ENCODE measurements at places on chromosomes 3 and 15. TPM values are rescaled to one million over a fixed set of nuclear protein-coding genes. Genes with fewer than 3 reads are reported as not detected.
A peak's percentile ranks its signal among the peaks of the same experiment; 100 is the strongest.

GRCh38 chr3:142057331-142057725 is 92.0 kb downstream of the TFDP2 start:
- H3K27me3 ChIP-seq = no peaks in the 10 kb centered on the region
- peaks cover 7% of the 10 kb centered on the region for H3K4me1 ChIP-seq
- H3K36me3 ChIP-seq = peaks cover 8% of the 10 kb centered on the region
- H3K4me3 ChIP-seq = no peak overlapping the region

PATL2 gene
- not detected for total RNA-seq

DNA sequence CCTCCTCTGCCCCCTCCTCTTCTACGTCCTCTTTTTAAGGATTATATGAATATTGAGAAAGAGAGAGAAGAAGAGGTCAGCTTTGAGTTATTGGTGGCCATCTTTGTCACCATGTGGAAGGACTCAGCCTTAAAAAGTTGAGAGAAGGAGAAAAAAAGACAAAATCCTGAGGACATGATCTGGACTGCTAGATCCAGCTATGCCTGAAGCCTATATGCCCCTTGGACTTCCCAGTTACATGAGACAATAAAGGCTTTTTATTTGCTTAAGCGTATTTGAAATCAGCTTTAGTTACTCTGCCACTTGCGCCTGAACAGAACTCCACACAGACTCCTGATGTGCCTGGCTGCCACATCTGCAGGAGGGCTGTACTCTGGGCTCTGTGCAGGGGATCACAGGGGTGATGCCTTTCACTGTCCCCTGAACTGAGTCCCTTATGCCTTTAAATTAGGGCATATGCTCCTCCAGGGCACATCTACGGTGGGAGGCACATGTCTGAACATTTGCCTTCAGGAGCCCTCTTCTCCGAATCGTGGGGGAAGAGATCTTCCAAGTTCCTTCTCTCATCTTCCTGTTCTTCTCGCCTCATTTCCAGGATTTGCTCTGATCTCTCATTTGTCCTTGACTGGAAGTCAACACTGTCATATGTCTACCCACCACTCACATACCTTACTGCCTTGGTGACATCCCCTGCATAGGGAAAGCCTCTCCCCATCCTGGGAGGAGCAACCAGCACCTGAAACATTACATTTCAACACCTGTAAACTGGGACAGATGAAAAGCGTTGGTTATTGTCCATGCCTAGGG is 14.0 kb upstream of the PLA2G4E start:
- peaks cover 10% of the 10 kb centered on the region for H3K4me1 ChIP-seq
- H3K27me3 ChIP-seq = peaks cover 15% of the 10 kb centered on the region
- DNase-seq = no peak
- H3K27ac ChIP-seq = no peak overlapping the region

GRCh38 chr3:79258479-79258878 is 509.3 kb downstream of the ROBO1 start:
- DNase-seq = no peak
- no peaks in the 10 kb centered on the region for H3K36me3 ChIP-seq
- H3K4me1 ChIP-seq = no peaks in the 10 kb centered on the region
- no peak overlapping the region for H3K4me3 ChIP-seq
- H3K27ac ChIP-seq = no peak overlapping the region

GRCh38 chr3:23991306-23991682 is 46.2 kb downstream of the NR1D2 start:
- no peaks in the 10 kb centered on the region for H3K27me3 ChIP-seq
- H3K27ac ChIP-seq = no peak overlapping the region
- peaks cover 19% of the 10 kb centered on the region for H3K4me1 ChIP-seq
- no peaks in the 10 kb centered on the region for H3K36me3 ChIP-seq
- H3K4me3 ChIP-seq = no peak overlapping the region
- no peak for DNase-seq

CA12 gene
- 16.6 TPM for total RNA-seq

CAMK2N2 gene
- total RNA-seq = 4.4 TPM

GRCh38 chr3:197368330-197368729 is 69.9 kb upstream of the DLG1 start:
- no peak for DNase-seq
- H3K27ac ChIP-seq = no peak overlapping the region
- H3K4me1 ChIP-seq = peaks cover 76% of the 10 kb centered on the region
- peaks cover 6% of the 10 kb centered on the region for H3K27me3 ChIP-seq
- no peak overlapping the region for H3K4me3 ChIP-seq

- H3K36me3 ChIP-seq = no peaks in the 10 kb centered on the region
- peaks cover 41% of the 10 kb centered on the region for H3K4me1 ChIP-seq
Observed at GRCh38 chr3:76043746-76044145, 258.4 kb upstream of the ZNF717 start.

DNA sequence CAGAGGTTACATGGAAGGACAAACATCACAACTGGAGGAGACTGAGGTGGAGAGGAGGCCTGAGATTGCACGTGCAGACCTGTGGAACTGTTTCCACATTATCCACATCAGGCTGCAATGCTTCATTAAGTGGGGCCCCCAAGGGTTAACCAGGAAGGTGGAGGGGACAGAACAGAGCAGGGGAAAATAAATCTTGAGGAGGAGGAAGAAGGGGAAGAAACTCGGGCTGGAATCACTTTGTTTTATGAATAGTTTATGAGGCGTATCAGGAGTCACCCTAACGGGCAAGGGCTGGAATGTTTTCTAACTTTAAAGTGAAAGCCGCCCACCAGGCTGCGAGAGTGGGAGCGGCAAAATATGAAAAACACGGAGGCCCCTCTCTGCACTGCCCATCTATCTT is 154.9 kb downstream of the WNT5A start:
- H3K4me3 ChIP-seq = no peak overlapping the region

- no peak for DNase-seq
- H3K36me3 ChIP-seq = no peaks in the 10 kb centered on the region
- H3K4me1 ChIP-seq = no peaks in the 10 kb centered on the region
- 0 out of 2 replicates have a peak, but pooled peaks cover 1% of the 10 kb centered on the region for H3K27me3 ChIP-seq
- H3K27ac ChIP-seq = no peak overlapping the region
Observed at GRCh38 chr3:137163241-137163871, 205.6 kb downstream of the IL20RB start.

DNA sequence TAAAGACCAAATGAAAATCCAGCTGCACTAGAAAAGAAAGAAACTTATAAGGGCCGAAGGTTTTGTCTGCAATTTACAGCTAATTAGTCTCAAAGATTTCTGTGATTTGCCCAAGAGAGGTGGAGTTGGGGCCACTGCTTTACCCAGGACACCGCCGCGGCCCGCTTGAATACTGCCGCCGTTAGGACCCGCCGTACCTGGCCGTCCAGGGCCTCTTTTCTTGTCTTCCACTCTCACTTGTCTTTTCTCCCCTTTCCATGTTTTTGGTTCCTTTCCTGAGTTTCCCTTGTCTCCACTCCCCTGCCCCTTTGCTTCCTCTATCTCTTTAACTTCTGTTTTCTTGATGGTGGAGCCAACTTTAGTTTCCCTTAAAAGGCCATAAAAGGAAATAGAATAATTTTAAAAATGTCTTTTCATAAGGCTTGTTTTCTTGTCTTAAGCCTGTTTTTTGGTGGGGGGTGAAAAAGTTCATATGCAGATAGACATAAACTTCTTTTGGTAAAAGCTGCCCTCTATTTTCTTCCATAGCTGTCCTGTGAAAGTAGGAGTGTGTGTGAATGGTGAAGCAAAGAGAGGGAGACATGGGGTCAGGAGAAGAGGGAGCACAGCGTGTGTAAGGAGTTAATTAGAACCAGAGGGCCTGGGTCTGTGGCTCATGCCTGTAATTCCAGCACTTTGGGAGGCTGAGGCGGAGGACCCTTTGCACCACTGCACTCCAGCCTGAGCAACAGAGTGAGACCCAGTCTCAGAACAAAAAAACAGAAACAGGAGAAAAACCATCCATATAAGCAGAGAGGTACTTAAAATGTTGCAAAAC is 16.0 kb upstream of the CCNL1 start:
- H3K4me1 ChIP-seq = peaks cover 36% of the 10 kb centered on the region
- DNase-seq = no peak
- peaks cover 11% of the 10 kb centered on the region for H3K36me3 ChIP-seq

TTLL13 gene
- not detected for total RNA-seq

- DNase-seq = no peak
- peaks cover 41% of the 10 kb centered on the region for H3K4me1 ChIP-seq
- H3K27ac ChIP-seq = peak overlapping the region; percentile 71
- peaks cover 5% of the 10 kb centered on the region for H3K27me3 ChIP-seq
Observed at GRCh38 chr15:69013726-69014406, 629 bp upstream of the NOX5 start.

METTL6 gene
- total RNA-seq = 19.7 TPM

- no peaks in the 10 kb centered on the region for H3K4me1 ChIP-seq
- no peak overlapping the region for H3K27ac ChIP-seq
- no peak overlapping the region for H3K4me3 ChIP-seq
- no peaks in the 10 kb centered on the region for H3K27me3 ChIP-seq
- H3K36me3 ChIP-seq = no peaks in the 10 kb centered on the region
Observed at GRCh38 chr3:89533275-89533674, 425.9 kb downstream of the EPHA3 start.

SUCNR1 gene
- not detected for total RNA-seq

TCF12 gene
- 154 TPM for total RNA-seq

DNA sequence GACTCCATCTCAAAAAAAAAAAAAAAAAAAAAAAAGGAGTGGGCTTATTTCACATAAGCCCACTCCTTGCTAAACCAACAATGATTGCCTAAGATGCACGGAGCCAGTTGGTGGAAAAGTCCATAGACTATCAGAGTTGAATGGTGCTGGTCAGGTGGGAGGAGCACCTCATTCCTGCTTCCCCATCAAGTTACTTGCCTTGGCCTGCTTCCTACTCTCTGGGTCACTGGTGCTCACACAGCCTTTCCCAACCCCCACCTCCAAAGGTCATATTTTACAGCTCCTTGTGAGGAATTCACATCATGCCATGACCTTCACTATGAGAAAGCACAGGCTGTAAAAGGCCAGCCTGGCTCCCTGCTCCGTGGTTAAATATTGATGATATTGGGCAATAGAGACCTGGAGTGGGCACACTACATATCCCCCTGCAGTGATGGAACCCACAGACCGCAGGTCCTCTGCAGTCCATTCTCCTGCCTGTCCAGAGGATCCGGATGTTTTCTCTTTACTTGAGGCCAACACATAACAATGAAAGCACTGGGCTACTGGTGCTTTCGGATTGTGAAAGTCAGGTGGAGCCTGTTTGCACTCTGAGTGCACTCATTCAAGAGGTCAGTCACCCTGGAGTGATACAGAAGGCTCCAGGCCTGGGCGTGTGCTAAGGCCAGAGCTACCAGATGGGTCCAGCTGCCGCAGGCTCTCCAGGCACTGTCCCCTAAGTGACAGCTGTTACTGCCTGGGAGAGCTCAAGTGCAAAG is at the start of gene SLC51B:
Gene SLC51B, plus strand, starts transcription at position 664 of the 758 bp plus-strand sequence. CDS start 4,618 bp downstream, outside the sequence.
- H3K36me3 ChIP-seq = no peaks in the 10 kb centered on the region
- H3K27me3 ChIP-seq = no peaks in the 10 kb centered on the region
- H3K27ac ChIP-seq = no peak within 1 kb of the TSS
- no peak for DNase-seq
- no peak within 1 kb of the TSS for H3K4me3 ChIP-seq

- no peak for DNase-seq
- no peaks in the 10 kb centered on the region for H3K4me1 ChIP-seq
- H3K27me3 ChIP-seq = no peaks in the 10 kb centered on the region
- H3K27ac ChIP-seq = no peak overlapping the region
- no peak overlapping the region for H3K4me3 ChIP-seq
Observed at GRCh38 chr3:182238126-182238525, 526.4 kb downstream of the SOX2 start.

GRCh38 chr3:130968221-130968620 is 58.4 kb downstream of the ASTE1 start:
- peak overlapping the region; percentile 54 for H3K4me3 ChIP-seq
- peaks cover 75% of the 10 kb centered on the region for H3K4me1 ChIP-seq
- peak overlapping the region; percentile 51 for H3K27ac ChIP-seq
- DNase-seq = peak; percentile 14

GRCh38 chr3:89332386-89332785 is 225.0 kb downstream of the EPHA3 start:
- no peaks in the 10 kb centered on the region for H3K36me3 ChIP-seq
- DNase-seq = no peak
- H3K27me3 ChIP-seq = no peaks in the 10 kb centered on the region
- no peak overlapping the region for H3K4me3 ChIP-seq
- H3K27ac ChIP-seq = no peak overlapping the region

ZNF620 gene
- 0.77 TPM for total RNA-seq

GRCh38 chr15:42384597-42384996 is 25.3 kb downstream of the CAPN3 start:
- H3K4me1 ChIP-seq = peaks cover 12% of the 10 kb centered on the region
- H3K4me3 ChIP-seq = no peak overlapping the region
- no peaks in the 10 kb centered on the region for H3K36me3 ChIP-seq
- H3K27ac ChIP-seq = no peak overlapping the region
- DNase-seq = no peak

DPPA2 gene
- not detected for total RNA-seq

- peaks cover 12% of the 10 kb centered on the region for H3K36me3 ChIP-seq
- H3K27me3 ChIP-seq = 0 out of 2 replicates have a peak, but pooled peaks cover under 1% of the 10 kb centered on the region
- peak; percentile 33 for DNase-seq
- peak within 1 kb of the TSS; percentile 93 for H3K27ac ChIP-seq
Observed at GRCh38 chr15:80152896-80153876, at the start of gene FAH. Gene FAH (plus strand): TSS chr15:80152999. CDS start chr15:80153055, 56 bp downstream.

DNA sequence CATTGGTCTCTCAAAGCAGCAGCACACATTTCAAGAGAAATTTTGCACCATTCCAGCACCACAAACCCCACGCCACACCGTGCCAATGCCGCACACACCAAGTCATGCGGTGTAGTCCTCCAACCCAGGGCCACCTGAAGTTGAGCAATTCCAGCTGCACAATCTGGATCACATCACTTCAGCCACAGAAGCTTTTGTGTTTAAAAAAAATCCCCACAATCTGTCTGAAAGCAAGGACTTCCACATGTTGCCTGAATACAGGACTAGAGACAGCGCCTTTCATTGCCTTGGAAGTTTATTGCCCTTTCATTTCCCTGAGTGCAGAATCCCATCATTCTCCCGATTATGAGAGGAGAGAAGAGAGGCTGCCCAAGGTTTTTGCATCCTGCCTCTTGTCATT is 175.6 kb upstream of the BCL6 start:
- peaks cover 10% of the 10 kb centered on the region for H3K36me3 ChIP-seq
- H3K4me1 ChIP-seq = peaks cover 53% of the 10 kb centered on the region
- no peaks in the 10 kb centered on the region for H3K27me3 ChIP-seq
- H3K27ac ChIP-seq = no peak overlapping the region
- DNase-seq = no peak
- H3K4me3 ChIP-seq = no peak overlapping the region

GRCh38 chr3:60001369-60001768 is 951.5 kb upstream of the CFAP20DC start:
- no peaks in the 10 kb centered on the region for H3K27me3 ChIP-seq
- no peaks in the 10 kb centered on the region for H3K4me1 ChIP-seq
- no peak for DNase-seq
- H3K27ac ChIP-seq = no peak overlapping the region
- no peak overlapping the region for H3K4me3 ChIP-seq

DNA sequence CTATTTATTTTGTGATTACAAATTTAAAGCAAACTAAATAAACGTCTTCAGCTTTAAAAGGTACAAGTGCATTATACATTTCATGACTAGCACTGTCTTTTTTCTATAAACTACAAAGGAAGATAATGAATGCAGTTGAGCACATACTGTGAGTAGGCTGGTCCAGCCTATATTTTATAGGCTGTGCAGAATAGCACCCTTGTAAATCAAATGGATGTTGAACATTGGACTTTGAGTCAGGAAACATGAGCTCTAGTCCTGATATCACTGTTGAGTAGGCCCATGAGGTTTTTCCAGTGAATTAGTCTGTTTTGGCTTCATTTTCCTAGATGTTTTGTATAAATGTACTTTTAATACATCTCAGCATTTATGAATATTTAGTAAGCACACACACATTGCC is 447.3 kb upstream of the KCNMB2 start:
- DNase-seq = no peak
- peaks cover 24% of the 10 kb centered on the region for H3K4me1 ChIP-seq
- peaks cover 11% of the 10 kb centered on the region for H3K36me3 ChIP-seq
- H3K27me3 ChIP-seq = no peaks in the 10 kb centered on the region
- no peak overlapping the region for H3K4me3 ChIP-seq

GRCh38 chr15:88467935-88468528 is 524 bp downstream of the MRPS11 start:
- peak overlapping the region; percentile 92 for H3K4me3 ChIP-seq
- H3K4me1 ChIP-seq = peaks cover 46% of the 10 kb centered on the region
- H3K27ac ChIP-seq = peak overlapping the region; percentile 98

All from HFFc6 (cell line).